ENCODE measurements at places on chromosomes 16 and 17.

DNA sequence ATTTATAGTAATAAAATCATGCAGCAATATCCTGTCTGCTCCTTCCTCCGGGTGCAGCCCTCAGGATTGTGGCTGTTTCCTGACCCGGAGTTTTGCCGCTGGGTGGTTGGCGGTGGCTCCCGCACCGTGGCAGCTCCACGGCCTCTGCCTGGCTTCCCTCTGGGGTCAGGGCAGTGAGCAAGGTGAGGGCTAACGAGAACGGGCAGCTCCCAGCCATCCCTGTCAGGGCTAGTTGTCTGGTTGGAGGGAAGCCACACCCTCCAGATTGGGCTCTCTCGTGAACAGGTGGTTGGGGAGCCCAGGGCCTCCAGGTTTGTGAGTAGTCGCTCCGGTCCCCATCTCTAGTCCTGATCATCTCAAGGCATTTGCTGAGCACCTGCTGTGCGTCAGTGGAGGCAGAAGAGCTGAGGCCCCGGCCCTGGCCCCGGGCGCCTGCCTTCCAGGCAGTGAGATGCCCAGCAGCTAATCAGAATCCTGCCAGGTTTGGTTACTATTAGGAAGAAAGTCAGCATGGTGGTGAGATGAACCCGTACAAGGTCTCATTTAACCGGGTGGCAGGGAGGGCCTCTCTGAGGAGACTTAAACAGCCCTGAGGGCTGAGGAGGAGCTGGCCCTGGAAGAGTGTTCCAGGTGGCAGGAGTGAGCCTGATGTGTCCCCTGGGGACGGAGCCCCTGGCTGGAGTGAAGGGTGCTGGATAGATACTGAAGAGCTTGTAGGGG, 2.3 kb upstream of the NUDT16L1 start:
- no peak for DNase-seq

GRCh38 chr17:39011907-39012468, 44.8 kb upstream of the FBXO47 start:
- no peak for DNase-seq

DNA sequence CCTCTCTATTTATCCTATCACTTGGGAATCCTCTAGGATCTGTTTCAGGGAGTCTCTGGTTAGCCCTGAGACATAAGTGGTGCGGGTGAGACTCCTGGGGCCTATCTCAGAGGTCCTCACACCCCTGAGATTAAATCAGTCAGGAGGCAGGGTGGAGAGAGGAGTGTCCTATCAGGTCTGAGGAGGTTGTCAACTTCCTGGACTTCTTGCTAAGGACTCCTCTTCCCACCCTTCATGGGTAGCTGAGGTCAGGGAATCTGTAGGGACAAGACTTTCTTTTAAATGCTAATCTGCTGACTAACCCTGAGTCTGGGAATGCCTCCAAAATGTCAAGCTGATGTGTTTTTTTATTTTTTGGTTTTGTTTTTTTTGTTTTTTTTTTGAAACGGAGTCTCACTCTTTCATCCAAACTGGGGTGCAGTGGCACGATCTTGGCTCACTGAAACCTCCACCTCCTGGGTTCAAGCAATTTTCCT, 6.6 kb upstream of the ARMC5 start:
- DNase-seq = peak; percentile 63

GRCh38 chr16:17412791-17413190, 58.0 kb downstream of the XYLT1 start:
- no peak for DNase-seq

DNA sequence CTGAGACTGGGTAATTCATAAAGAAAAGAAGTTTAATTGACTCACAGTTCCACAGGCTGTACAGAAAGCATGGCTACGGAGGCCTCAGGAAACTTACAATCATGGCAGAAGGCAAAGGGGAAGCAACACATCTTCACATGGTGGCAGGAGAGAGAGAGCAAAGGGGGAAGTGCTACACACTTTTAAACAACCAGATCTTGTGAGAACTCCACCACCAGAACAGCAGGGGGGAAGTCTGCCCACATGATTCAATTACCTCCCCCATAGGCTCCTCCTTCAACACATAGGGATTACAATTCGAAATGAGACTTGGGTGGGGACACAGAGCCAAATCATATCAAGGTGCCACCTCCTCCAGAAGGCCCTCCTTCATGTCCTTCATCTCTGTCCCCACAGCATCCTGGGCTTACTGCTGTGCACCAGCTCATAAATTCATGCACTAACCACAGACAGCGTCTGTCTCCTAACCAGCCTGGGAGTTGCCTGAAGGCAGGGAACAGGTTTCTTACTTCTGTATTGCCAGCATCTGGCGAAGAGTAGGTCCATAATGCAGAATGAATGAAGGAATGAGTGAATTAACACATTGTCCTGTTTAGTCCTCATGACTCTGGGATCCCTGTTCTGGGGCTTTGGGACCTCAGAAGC, 74.4 kb downstream of the WSB1 start:
- DNase-seq = no peak

DNA sequence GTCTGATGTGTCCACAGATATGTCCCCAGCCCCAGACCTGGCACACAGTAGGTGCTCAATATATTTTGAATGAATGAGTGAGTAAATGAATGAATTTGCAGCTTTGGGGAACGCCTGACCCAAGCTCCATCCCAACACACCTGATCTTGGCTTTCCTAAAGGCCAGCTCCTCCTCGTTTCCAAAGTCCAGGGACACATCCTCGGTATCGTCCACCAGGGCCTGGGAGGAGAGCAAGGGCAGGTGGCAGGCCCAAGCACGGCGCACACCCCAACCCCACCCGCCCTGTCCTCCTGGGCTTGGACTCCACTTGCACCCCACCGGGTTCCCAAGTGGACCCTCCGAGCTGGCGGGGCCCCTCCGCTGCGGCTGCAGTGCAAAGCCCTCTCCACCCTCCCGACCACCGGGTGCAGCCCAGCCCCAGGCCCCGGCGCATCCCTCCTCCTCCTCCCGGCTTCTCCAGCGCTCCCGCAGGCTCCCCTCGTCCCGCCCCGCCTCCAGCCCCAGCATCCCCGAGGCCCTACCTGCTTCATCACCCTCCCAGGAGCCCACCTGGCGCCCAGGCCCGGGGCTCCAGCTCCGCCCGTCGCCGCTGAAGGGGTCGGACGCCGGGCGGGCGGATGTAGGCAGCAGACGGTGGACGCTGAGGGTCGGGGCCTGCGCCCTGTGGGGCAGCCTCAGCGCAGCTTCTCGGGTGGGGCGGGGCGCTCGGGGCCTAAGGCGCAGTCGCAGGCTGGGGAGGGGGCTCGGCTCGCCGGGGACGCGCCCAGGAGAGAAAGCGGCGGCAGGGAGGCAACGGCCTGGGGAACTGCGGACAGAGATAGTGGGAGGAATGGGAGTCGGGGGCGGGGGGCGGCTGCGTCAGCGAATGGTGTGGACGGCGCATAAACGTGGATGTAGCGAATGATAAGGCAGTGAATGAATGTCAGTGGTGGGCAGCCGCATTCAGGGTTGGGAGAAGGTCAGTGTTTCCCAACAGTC, at the start of gene TVP23A:
TVP23A (minus strand) TSS at position 832 of the 979 bp plus-strand sequence; CDS start at position 531, 301 bp downstream.
- DNase-seq = no peak

DNA sequence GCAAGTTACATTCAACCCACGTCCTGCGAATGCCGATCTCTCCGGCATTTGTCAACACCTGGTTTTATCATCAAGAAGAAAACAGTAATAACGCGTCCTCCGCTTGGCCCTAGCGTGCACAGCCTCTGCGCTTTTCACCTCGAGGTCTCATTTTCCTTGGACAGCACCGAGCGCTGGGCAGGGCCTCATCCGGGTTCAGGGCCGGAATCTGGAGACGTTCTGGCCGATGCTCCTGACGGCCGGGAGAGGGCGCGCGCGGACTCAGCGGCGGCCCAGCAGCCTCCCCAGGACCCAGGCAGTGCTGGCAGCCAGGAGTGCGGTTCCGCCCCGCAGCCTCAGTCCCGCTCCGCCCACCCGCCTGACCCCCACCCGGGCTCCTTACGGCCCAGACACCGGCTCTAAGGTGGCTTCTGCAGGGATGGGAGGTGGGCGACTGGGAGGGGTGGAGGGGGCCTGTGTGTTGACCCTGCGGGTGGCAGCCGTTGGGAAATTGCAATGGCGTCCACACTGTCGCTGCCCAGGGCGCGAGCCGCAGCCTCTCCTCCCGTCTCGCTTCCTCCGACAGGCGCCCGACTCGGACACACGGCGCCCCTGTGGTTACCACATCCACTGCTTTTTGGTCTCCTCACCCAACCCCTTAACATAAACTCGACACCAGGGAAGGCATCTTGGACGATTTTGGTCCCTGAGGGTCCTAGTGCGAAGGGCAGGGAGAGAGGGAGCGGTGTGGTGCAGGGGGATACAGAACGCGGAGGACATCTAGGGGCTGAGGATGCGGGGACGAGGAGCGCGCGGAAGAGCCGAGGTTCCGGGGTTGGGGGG, 7.4 kb upstream of the FLYWCH1 start:
- peak; percentile 87 for DNase-seq

DNA sequence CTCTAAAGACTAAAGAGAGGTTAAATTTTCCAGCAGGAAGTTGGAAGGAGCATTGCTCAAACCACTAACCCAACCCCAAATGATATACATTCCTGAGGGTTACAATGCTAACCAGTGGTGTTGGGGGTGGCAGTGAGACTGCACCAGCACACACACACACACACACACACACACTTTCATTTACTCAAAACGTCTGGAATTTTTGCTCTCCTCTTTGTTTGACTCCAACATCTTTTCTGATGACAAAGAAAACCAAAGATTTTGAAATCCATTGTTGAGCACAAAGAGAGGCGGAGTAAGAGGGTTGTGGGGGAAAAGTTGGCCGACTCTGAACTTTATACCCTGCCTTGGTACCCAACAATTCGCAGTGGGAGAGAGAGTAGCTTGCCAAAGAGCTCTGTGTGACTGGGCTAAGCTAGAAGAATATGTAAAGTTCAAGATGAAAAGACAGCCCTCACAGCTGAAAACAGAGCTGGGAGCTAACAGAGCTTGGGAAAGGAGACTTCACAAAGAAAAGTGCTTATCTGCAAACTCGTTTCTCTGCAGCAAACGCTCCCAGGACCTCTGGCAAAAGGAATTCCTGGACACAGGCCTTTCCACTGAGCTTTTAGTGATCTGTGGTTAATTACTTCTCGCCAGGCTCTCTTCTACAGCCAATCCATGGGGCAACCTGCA, 426.0 kb upstream of the CDH11 start:
- DNase-seq = no peak

- DNase-seq = no peak
These were observed 7.4 kb downstream of the ZDHHC7 start for GRCh38 chr16:85003725-85004586.

- DNase-seq = peak; percentile 34
These were observed 37.8 kb downstream of the LITAFD start for GRCh38 chr16:8919934-8920462.

- DNase-seq = peak; percentile 53
These were observed 22.2 kb downstream of the TRPV3 start for GRCh38 chr17:3535253-3535995.

DNA sequence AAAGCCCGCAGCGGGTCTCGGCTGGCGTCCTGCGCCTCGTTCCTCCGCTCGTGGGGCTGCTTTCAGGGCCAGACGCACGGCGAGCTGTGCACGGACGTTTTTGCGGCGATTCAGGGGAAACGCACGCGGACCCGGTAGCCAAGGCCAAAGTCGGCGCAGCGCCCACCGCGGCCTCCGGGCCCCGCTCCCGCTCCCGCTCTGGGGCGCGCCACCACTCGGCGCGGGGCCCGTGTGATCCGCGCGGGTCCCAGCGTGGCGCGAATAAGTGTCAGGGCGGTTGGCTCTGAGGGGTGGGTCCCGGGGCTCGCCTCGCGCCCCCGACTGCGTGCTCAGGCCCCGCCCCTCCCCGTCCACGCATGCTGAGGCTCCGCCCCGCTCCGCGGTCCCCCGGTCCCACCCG, 694 bp upstream of the TBCD start:
- no peak for DNase-seq

GRCh38 chr16:10835281-10835931, 16.8 kb upstream of the TVP23A start:
- DNase-seq = no peak

GRCh38 chr17:47813512-47814031, 8.0 kb downstream of the OSBPL7 start:
- DNase-seq = no peak

DNA sequence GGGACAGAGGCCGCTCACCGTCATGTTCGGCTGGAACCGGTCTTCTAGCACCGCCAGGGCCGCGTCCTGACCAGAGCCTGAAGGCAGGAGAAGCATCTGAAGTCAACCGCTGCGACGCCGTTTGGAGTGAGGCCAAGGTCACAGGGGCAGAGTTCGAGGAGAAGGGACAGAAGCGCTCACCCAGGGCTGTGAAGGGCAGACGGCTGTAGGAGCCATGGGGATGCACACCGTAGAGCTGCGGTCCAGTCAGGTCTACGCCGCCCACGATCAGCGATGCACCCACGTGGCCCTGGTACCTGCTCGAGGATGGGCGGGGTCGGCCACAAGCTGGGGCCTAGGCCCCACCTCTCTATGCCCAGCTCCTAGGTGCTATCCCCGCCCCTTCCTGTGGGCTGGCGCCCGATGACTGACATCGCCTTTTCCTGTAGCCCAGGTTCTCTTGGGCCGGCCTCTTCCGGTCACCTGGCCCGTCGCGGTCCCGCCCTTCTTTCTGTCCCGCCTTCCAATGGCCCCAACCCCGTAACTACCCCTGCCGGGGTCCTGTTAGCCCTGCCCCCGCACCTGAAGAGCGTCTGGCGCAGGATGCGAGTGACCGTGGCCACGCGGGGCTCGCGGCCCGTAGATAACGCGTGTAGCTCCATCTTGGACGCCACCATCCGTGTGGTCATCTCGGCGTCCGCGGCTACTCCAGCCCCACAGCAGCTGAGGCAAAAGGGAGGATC, 1.1 kb downstream of the PSMB10 start:
- peak; percentile 99 for DNase-seq

GRCh38 chr16:57092786-57093411, 516 bp downstream of the CPNE2 start:
- DNase-seq = peak; percentile 69

GRCh38 chr17:73953206-73954033, 250.1 kb upstream of the RPL38 start:
- no peak for DNase-seq

DNA sequence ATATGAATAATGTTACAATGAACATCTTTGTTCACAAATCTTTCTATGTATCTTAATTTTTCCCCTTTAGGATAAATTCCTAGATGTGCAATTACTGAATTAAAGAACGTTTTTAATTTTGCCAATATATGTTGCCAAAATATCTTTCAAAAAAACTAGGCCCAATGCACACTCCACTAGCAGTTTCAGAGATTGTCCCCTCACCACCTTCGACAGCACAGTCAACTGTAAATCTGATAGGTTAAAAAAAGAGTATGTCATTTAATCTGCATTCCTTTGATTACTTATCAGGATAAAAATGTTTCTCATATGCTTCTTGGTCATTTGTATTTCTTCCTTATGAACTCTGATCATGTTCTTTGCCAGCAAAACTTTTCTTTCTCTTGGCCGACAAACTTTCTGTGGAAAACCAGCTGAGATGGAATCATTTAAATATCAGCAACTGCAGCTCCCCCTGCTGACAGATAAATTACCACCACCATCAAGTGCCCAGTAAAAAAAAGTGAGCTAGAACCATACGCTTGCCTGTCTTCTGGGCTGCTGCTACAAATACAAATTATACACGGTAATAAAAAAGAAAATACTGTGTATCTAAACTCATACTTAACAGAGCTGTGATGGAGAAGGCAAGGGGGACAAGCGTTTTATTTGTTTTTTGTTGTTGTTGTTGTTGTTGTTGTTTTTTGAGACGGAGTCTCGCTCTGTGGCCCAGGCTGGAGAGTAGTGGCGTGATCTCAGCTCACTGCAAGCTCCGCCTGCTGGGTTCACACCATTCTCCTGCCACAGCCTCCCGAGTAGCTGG, 19.6 kb upstream of the KANSL1 start:
- DNase-seq = peak; percentile 65
